ENCODE measurements at places on chromosomes 1 and 21. TPM values are rescaled to one million over a fixed set of nuclear protein-coding genes. Genes with fewer than 3 reads are reported as not detected.
A peak's percentile ranks its signal among the peaks of the same experiment; 100 is the strongest.

GRCh38 chr1:168085401-168085872, 51.3 kb downstream of the GPR161 start:
- no peak overlapping the region for H3K27ac ChIP-seq
- no peaks in the 10 kb centered on the region for H3K36me3 ChIP-seq
- H3K4me3 ChIP-seq: no peak overlapping the region
- H3K4me1 ChIP-seq: no peaks in the 10 kb centered on the region
- H3K27me3 ChIP-seq: no peaks in the 10 kb centered on the region

DNA sequence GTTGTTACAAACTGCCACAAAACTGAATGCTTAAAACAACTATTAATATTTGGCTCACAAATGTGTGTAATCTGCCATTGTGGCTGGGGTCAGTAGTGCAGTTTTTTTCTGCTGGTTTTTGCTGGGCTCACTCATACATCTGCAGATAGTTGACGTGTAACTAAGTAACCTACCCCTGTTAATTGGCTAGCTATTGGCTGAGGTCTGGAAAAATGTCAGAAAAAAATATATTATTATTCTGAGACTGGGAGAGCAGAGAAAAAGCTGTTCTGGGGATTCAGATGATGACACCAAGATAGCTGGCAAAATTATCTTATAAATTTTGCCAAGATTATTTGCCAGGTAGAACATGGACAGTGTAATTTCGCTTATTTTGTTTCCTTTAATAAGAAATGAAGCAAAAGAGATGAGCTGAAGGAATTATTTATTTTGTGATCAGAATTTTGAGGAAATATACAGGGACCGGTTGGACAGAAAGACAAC, 616.1 kb upstream of the ADAMTS5 start:
- no peaks in the 10 kb centered on the region for H3K4me1 ChIP-seq
- no peak for DNase-seq
- peaks cover 5% of the 10 kb centered on the region for H3K27me3 ChIP-seq
- no peak overlapping the region for H3K4me3 ChIP-seq
- H3K27ac ChIP-seq: no peak overlapping the region

DNA sequence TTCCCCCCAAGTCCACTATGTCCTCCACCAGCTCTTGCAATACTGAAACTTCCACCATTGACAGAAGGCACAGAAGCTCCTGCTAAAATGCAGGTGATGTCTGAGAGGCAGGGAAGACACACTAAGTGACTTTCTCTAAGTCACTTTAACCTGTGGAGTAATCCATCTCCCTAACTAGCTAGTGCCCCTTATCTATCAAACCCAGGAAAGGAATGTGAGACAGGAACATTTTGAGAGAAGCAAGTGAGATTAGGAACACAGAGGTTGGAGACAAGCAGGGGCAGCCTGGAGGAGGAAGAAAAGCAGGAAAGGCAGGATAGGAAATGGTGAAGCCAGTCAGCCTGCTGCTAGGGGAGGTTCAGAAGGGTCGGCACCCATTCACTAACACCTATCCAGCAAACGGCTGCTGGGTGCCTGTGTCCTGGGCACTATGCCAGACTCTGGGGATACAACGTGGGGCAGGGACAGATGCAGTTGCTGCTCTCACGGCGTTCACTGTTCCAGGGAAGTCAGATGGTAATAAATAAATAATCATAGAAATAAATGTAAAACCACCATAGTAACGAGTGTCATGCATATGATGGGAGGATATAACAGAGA, 7.0 kb downstream of the GPA33 start:
- no peak overlapping the region for H3K4me3 ChIP-seq
- no peaks in the 10 kb centered on the region for H3K4me1 ChIP-seq
- H3K27ac ChIP-seq: no peak overlapping the region
- H3K36me3 ChIP-seq: no peaks in the 10 kb centered on the region

GRCh38 chr1:245957427-245957826, 549.7 kb downstream of the SMYD3 start:
- H3K4me1 ChIP-seq: peaks cover 10% of the 10 kb centered on the region
- H3K36me3 ChIP-seq: no peaks in the 10 kb centered on the region
- H3K27me3 ChIP-seq: no peaks in the 10 kb centered on the region
- DNase-seq: no peak
- H3K4me3 ChIP-seq: no peak overlapping the region

GRCh38 chr1:115458426-115459114, 120.5 kb upstream of the NGF start:
- H3K27me3 ChIP-seq: no peaks in the 10 kb centered on the region
- no peak overlapping the region for H3K27ac ChIP-seq
- no peak for DNase-seq
- no peaks in the 10 kb centered on the region for H3K36me3 ChIP-seq
- H3K4me1 ChIP-seq: no peaks in the 10 kb centered on the region
- no peak overlapping the region for H3K4me3 ChIP-seq

DNA sequence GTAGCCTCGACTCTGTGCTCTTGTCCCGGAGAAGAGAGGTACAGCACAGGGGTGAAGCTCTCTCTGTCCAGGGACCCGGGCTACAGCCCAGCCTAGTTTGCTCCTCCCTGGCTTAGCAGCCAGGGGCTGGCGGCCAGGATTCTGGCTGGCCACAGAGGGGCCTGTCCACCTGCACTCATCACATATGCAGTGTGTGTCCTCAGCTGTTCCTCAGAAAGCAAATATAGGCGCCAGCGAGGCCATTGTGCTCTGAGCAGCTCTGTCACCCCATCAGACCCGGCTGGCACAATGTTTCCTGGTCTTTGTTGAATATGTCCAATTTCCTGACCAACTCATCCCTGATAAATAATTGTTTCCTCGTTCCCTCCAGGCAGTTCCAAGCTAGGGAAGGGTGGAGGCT, 28.5 kb downstream of the KCND3 start:
- H3K27ac ChIP-seq: no peak overlapping the region
- H3K4me3 ChIP-seq: no peak overlapping the region
- no peaks in the 10 kb centered on the region for H3K36me3 ChIP-seq
- no peak for DNase-seq

- H3K4me3 ChIP-seq: no peak overlapping the region
- H3K36me3 ChIP-seq: no peaks in the 10 kb centered on the region
- peaks cover 11% of the 10 kb centered on the region for H3K27me3 ChIP-seq
- peaks cover 12% of the 10 kb centered on the region for H3K4me1 ChIP-seq
- no peak overlapping the region for H3K27ac ChIP-seq
Measured at GRCh38 chr1:202662081-202662480, 48.2 kb downstream of the SYT2 start.

- H3K27me3 ChIP-seq: no peaks in the 10 kb centered on the region
- no peak overlapping the region for H3K4me3 ChIP-seq
- H3K4me1 ChIP-seq: no peaks in the 10 kb centered on the region
- no peak overlapping the region for H3K27ac ChIP-seq
- DNase-seq: peak; percentile 9
Measured at GRCh38 chr1:84117868-84118267, 26.2 kb upstream of the PRKACB start.

DNA sequence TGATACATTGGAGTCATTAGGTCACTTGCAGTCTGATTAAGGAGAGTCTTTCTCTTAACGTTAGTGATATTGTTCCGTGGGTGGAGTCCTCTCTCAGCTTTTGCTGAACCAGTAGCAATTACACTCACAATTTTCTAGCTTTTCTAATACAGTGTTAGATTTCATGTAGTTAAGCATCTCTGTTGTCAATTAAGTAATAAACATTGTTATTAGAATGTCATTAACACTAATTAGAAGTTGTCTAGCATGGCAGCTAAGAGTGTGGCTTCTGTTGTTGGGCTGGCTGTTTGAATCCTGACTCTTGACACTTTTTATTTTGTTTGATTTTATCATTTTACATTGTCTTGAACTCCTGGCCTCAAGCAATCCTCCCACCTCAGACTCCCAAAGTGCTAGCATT, 33.4 kb downstream of the FAAH start:
- H3K36me3 ChIP-seq: no peaks in the 10 kb centered on the region
- DNase-seq: no peak
- no peaks in the 10 kb centered on the region for H3K27me3 ChIP-seq
- H3K4me1 ChIP-seq: no peaks in the 10 kb centered on the region

GRCh38 chr1:29425631-29426030, 189.3 kb downstream of the PTPRU start:
- no peak overlapping the region for H3K4me3 ChIP-seq
- peaks cover 6% of the 10 kb centered on the region for H3K27me3 ChIP-seq
- H3K4me1 ChIP-seq: no peaks in the 10 kb centered on the region
- DNase-seq: no peak
- H3K27ac ChIP-seq: no peak overlapping the region
- H3K36me3 ChIP-seq: no peaks in the 10 kb centered on the region

DNA sequence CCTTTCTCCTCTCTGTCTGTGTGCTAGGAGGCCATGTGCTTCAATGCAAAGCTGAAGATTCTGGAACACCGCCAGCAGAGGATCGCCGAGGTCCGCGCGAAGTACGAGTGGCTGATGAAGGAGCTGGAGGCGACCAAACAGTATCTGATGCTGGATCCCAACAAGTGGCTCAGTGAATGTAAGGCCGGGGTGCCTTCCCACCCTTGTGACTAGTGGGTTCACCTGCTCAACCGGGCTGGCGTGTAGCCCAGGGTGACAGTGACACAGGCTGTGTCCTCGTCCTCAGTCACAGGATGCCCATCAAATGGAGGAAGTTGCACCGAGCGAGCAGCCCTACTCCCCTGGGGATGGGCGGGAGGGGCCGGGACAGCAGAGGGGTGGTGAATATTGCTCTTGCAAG, 544.1 kb downstream of the KIF26B start:
- H3K36me3 ChIP-seq: no peaks in the 10 kb centered on the region
- H3K4me1 ChIP-seq: no peaks in the 10 kb centered on the region
- H3K27me3 ChIP-seq: no peaks in the 10 kb centered on the region
- no peak overlapping the region for H3K4me3 ChIP-seq
- no peak overlapping the region for H3K27ac ChIP-seq
- no peak for DNase-seq

DNA sequence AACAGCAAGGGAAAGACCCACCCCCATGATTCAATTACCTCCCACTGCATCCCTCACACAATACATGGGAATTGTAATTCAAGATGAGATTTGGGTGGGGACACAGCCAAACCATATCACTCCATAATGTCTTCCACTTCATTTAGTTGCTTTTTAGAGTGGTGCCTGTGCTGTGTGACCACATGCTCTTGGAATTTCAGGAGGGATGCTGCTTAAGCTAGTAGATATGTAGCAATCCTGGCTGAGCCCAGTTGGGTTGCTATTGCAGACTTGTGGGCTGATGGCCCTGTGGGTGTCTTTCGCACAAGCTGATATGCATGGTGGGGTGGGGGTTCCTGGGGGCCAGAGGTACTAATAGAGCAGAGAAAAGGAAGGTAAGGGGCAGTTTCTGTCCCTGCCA, 160.4 kb upstream of the SYT6 start:
- H3K36me3 ChIP-seq: no peaks in the 10 kb centered on the region
- H3K4me1 ChIP-seq: no peaks in the 10 kb centered on the region
- H3K4me3 ChIP-seq: no peak overlapping the region
- no peak overlapping the region for H3K27ac ChIP-seq

GRCh38 chr1:247175458-247175857, 3.6 kb upstream of the ZNF124 start:
- H3K27ac ChIP-seq: no peak overlapping the region
- no peak for DNase-seq
- no peak overlapping the region for H3K4me3 ChIP-seq
- H3K36me3 ChIP-seq: no peaks in the 10 kb centered on the region

- H3K36me3 ChIP-seq: no peaks in the 10 kb centered on the region
- no peaks in the 10 kb centered on the region for H3K27me3 ChIP-seq
- no peak overlapping the region for H3K27ac ChIP-seq
- no peaks in the 10 kb centered on the region for H3K4me1 ChIP-seq
- DNase-seq: no peak
Measured at GRCh38 chr1:67977756-67978155, 72.7 kb downstream of the DIRAS3 start.

GRCh38 chr1:66351913-66352312, 182.0 kb upstream of the SGIP1 start:
- H3K4me1 ChIP-seq: peaks cover 97% of the 10 kb centered on the region
- H3K27ac ChIP-seq: peak overlapping the region; percentile 94
- no peaks in the 10 kb centered on the region for H3K36me3 ChIP-seq
- H3K27me3 ChIP-seq: no peaks in the 10 kb centered on the region
- no peak for DNase-seq

DNA sequence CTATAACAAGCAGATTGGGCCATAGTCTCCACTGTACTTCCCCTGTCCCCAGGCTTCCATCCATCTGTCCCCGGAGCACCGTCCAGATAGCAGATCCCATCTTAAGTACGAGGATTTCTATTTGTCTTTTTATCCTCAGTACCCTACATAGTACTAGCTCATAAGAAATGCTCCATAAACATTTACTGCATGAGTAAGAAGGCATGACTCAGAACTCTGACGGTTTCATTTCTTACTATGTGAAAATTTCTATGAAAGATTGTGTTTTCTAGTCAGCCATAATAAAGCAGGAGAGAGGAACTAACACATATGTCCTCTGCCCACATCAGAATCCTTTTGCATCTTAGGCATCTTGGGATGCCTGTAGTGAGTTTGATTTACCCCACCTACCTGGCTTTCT, 49.5 kb downstream of the CHD1L start:
- no peak overlapping the region for H3K4me3 ChIP-seq
- no peak for DNase-seq
- H3K27me3 ChIP-seq: no peaks in the 10 kb centered on the region
- no peaks in the 10 kb centered on the region for H3K4me1 ChIP-seq

- H3K27ac ChIP-seq: peak overlapping the region; percentile 100
- H3K4me1 ChIP-seq: peaks cover 12% of the 10 kb centered on the region
- H3K4me3 ChIP-seq: peak overlapping the region; percentile 61
- peak; percentile 74 for DNase-seq
- H3K27me3 ChIP-seq: no peaks in the 10 kb centered on the region
Measured at GRCh38 chr1:15833069-15833679, 14.3 kb upstream of the SPEN start.

GRCh38 chr1:26083208-26083607, 15.8 kb upstream of the TRIM63 start:
- no peak overlapping the region for H3K27ac ChIP-seq
- DNase-seq: no peak
- H3K4me1 ChIP-seq: no peaks in the 10 kb centered on the region
- H3K36me3 ChIP-seq: no peaks in the 10 kb centered on the region

The OR2T29 gene
- total RNA-seq: not detected

The LIPI gene
- total RNA-seq: 123 TPM

The BACE2 gene
- total RNA-seq: 6.9 TPM

The ZNF648 gene
- not detected for total RNA-seq
